ENCODE measurements at places on chromosomes 1 and 21. TPM values are rescaled to one million over a fixed set of nuclear protein-coding genes. Genes with fewer than 3 reads are reported as not detected.

GRCh38 chr1:85580872-85581801, 576 bp downstream of the CCN1 start:
- DNase-seq: peak; percentile 87

The NBPF4 gene
- total RNA-seq: not detected

- DNase-seq: no peak
Observed at GRCh38 chr1:160539990-160540858, 17.2 kb upstream of the SLAMF6 start.

The AKR7A2 gene
- 90.2 TPM for total RNA-seq

The MFSD2A gene
- total RNA-seq: 6.4 TPM

GRCh38 chr1:164261691-164262240, 297.2 kb upstream of the PBX1 start:
- no peak for DNase-seq

- no peak for DNase-seq
Observed at GRCh38 chr1:179984942-179985341, 30.3 kb downstream of the CEP350 start.

The CDA gene
- total RNA-seq: 37.1 TPM

The ZNF593OS gene
- total RNA-seq: not detected

DNA sequence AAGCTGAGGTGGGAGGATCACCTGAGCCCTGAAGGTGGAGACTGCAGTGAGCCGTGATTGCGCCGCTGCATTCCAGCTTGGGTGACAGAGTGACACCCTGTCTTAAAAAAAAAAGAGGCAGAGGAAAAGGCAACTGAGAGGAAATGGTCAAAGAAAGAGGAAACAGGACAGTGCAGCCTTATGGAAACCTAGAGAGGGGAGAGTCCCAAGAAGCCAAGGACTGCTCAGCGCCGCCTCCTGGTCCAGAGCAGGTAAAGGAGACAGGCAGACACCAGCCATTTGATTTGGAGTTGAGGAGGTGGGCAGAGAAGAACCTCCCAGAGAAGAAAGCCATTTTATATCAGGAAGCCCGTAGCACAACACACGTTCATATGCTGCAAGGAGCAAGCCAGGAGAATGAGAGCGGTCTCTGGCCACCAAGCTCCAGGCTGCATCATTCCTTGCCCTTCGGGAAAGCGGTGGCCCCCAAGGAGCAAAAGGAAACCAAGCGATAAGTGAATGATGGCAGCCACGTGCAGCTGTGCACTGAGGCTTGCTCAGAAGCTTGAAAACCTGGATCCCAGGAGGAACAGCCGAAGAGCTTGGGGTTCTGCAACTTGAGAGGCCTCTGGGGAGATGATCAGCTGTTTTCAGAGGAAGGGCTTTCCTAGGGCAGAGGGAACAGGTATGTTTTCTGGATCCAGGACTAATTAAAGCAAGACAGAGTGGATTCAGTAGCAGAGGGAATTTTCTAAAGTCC, 33.7 kb downstream of the LRRC42 start:
- peak; percentile 68 for DNase-seq

- DNase-seq: no peak
Observed at GRCh38 chr1:172723251-172723650, 64.3 kb downstream of the FASLG start.

The OR2T11 gene
- total RNA-seq: not detected

The OR2L3 gene
- total RNA-seq: not detected

- DNase-seq: no peak
Observed at GRCh38 chr1:65404941-65405340, 15.5 kb upstream of the LEPR start.

The FCRL6 gene
- not detected for total RNA-seq

- no peak for DNase-seq
Observed at GRCh38 chr1:101431956-101432510, 195.2 kb downstream of the S1PR1 start.

- no peak for DNase-seq
Observed at GRCh38 chr1:184761969-184762485, 7.4 kb upstream of the EDEM3 start.

The IVL gene
- total RNA-seq: not detected

GRCh38 chr1:200891774-200892157, 2.9 kb upstream of the INAVA start:
- peak; percentile 87 for DNase-seq

- no peak for DNase-seq
Observed at GRCh38 chr1:65056866-65057265, 90.5 kb upstream of the JAK1 start.

The LDLRAD2 gene
- total RNA-seq: 0.97 TPM

DNA sequence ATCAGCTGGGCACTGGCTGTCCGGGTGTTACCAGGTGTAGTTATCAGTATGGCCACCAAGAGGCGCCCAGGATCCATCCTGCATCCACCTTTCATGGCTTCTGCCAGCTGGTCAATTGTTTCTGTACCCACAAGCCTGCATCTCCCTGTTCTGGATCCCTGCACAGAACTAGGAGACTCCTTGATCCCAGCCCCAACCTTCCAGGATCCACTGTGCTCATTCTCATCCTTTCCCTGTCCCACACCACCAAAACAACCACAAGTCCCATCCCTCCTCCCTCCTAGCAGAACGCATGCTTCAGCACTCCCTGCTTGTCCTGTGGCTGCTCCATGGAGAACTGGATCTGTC, 27.2 kb upstream of the FOXE3 start:
- peak; percentile 81 for DNase-seq

DNA sequence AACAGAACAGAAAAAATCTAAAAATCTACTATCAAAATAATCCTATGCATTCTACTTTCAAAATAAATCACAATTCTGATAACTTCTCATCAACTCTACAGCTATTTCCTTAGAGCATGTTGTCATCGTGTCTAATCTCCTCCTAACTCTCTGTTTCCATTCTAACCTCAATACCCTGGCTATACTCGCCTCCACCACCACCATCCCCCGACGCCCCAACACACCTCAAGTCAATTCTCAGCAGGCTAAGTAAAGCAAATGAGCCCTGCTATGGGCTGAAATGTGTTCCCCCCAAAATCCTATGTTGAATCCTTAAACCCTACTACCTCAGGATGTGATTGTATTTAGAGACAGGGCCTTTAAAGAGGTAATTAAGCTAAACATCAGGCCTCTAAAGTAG, 34.6 kb downstream of the NRDC start:
- peak; percentile 50 for DNase-seq

- DNase-seq: no peak
Observed at GRCh38 chr1:101363891-101364318, 127.1 kb downstream of the S1PR1 start.

GRCh38 chr21:34986561-34987500, 62.3 kb downstream of the RUNX1 start:
- peak; percentile 32 for DNase-seq

GRCh38 chr1:15066191-15066590, 87.4 kb upstream of the TMEM51 start:
- no peak for DNase-seq

Data from H7 (cell line).